ENCODE measurements at places on chromosomes 16 and 17. TPM values are rescaled to one million over a fixed set of nuclear protein-coding genes. Genes with fewer than 3 reads are reported as not detected.

The PYY gene
- not detected for polyA plus RNA-seq

The CACNG3 gene
- polyA plus RNA-seq: not detected

The BCO1 gene
- polyA plus RNA-seq: 5.0 TPM

DNA sequence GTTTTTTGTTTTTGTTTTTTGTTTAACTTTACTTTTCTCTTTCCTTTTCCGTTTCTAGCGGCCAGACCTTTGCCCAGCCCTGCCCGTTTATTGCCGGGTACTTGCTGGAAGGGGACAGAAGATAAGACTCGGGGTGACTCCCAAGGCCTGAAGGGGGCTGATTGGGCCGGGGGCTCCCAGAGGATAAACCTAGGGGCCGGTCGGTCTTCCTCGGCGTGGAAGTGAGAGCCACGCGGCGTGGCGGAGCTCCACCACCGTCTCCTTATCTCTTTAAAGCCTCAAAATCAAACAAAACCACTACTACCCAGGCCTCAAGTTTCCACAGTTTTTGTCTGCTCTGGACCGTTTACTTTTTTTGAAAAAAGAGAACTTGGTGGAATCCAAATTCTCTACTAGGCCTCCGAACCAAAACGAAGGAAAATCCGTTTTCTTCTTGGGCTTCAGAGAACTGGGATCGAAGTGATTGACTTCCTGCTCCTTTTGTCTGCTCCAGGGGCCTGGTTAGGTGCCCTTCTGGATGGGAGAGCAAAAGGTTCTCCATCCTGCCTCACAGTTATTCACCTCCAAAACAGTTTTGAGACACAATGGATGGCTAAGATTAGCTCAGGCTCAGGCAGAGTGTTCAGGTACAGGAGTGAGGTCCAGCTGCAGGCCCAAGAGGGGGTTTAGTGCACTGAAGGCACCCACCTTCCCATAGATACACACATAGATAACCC, 8.5 kb upstream of the HOXB9 start:
- DNase-seq: no peak

GRCh38 chr16:58049232-58050185, 24.0 kb downstream of the MMP15 start:
- DNase-seq: no peak

GRCh38 chr16:78591682-78592103, 492.2 kb downstream of the WWOX start:
- DNase-seq: no peak

GRCh38 chr17:45320349-45320930, 3.6 kb upstream of the MAP3K14 start:
- no peak for DNase-seq

- peak; percentile 13 for DNase-seq
Observed at GRCh38 chr17:52383493-52384100, 225.1 kb upstream of the CA10 start.

- no peak for DNase-seq
Observed at GRCh38 chr16:56970934-56971767, 9.4 kb downstream of the CETP start.

DNA sequence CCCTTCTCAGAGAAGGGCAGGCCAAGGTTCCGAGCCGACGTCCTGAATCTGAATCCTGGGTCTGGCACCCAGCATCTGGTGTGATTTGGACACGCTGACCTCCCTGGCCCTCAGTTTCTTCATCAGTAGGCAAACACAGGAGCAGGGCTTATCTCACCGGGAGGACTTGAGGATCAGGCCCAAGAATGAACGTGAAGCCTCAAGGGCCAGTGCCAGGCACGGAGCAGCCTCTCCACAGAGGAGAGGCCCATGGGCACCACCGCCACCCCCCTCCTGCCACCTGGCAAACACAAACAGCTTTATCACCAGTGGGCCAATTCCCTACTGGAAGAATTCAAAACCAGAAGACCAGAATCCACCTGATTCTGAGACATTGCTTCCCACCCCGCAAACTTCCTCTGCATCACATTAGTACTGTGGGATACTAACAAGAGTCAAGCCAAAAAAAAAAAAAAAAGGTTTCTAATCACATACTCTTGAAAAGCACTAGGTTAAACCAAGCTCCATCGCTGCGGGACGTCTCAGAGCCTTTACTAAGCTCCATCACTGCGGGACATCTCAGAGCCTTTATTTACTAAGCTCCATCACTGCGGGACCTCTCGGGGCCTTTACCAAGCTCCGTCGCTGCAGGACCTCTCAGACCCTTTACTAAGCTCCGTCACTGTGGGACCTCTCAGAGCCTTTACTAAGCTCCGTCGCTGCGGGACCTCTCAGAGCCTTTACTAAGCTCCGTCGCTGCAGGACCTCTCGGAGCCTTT, 68.0 kb upstream of the DOC2B start:
- DNase-seq: no peak

- no peak for DNase-seq
Observed at GRCh38 chr16:84243732-84244131, 3.9 kb upstream of the KCNG4 start.

DNA sequence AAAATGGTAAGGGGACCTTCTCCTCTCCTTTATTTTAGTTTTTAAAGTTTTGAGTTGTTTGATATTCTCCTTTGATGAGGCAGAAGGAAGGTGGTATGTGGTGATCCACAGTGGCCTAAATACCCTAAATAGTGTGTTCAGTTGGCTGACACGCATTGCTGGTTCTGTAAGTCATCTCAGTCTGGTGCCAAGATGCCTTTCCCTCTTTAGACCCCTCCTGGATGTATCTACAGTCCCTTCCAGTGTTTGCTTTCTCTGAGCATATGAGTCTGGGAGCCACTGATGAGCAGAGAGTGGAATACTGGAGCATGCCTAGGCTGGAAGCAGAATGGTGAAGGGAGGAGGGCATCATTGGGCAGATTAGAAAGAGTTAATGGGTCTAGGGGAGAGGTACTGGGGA, 64.5 kb downstream of the NEUROD2 start:
- no peak for DNase-seq

DNA sequence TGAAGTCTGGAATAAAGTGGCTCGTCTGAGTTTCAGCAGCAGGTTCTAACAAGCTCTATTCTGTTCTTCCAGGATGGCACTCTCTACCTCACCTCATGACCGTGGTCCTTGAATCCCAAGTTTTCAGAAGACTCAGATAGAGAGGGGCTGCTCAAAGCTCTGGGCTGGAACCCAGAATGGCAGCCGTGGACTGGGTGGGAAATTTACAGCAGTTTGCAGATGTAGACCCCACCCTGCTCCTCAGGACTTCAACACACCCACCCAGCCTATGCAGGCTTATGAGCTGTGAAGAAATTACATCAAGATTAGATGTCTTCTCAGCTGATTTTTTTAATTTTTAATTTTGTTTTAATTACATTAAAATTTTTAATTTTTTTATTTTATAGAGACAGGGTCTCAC, 59.4 kb downstream of the METRNL start:
- no peak for DNase-seq

- DNase-seq: no peak
Observed at GRCh38 chr17:72846399-72846798, 246.1 kb downstream of the SLC39A11 start.

Data from A549 (cell line).